Cerebellar nuclear complex (tissue), 1 donor: ENCODE measurements at places on chromosomes 5 and 9.

DNA sequence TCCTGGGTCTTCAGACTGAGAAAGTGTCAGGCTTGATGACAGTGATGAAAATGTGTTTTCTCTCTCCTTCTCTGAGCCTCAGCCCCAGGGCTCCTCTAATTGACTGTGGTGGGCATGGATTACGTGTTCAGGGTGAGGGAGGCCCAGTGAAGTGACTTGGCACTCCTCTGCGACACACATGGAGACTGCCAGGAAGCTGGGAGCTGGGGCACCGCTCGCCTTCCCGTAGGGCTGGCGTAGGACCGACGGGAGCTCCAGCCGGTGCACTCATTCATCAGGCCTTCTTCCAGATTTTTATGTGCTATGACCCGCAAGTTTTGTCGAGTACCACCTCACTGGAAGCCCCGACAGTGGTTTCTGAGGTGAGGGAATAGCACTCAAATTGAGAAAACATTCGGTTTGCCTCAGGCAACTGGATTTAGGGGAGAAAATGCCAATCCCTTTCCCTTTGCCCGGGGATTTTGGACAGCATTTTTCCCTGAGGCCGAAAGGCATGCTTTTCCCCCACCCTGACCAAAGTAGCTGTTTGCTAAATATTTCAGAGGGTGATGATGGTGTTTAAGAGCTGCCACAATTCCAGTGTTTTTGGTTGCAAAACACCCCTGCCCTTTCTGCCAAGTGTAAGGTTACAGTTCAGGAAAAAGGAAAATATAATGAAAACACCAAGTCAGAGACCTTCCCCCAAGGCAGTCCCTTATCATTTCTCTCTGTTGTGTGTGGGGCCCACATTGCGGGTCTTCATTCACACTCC is 83.7 kb downstream of the PCSK5 start:
- no peak for DNase-seq

DNA sequence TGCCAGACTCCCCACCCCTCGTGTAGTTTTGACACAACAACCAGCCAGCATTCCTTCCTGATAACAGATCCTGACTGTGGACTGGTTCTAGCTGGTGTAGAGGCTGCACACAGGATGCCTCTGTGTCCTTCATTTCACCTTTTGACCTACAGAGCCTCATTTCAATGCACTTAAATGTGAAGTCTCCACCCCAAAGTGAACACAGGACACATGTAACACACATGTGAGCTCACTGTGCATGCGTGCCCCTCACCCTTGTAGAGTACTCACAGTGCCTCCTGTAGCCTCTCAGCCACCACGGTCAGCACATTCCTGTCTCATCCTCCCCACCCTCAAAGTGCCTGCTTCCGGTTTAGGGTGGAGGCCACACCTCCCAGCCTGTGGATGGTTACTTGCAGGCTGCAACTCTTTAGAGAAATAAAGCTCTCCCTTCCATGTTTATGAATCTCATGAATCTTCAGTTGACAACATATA is 11.6 kb upstream of the NKD2 start:
- no peak for DNase-seq

- no peak for DNase-seq
Observed at GRCh38 chr9:137666513-137666822, 47.7 kb downstream of the EHMT1 start.

DNA sequence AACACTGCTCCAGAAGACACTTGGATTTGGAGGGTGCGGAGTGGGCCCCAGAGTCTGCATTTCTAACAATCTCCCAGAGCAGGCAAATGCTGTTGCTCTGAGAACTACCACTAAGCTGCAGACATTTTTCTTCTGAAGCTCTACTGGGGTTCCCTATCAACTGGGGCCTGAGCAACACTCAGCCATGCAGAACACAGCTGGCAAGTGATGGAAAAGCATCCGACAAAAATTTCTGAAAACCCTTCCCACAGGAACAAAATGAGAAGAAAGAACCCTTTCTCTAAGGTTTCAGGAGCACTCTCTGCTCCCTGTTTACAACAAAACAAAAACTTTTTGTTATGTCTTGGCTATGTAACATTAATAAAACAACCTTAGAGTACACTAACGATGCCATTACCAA is 516.9 kb downstream of the CTNND2 start:
- DNase-seq, result no peak

DNA sequence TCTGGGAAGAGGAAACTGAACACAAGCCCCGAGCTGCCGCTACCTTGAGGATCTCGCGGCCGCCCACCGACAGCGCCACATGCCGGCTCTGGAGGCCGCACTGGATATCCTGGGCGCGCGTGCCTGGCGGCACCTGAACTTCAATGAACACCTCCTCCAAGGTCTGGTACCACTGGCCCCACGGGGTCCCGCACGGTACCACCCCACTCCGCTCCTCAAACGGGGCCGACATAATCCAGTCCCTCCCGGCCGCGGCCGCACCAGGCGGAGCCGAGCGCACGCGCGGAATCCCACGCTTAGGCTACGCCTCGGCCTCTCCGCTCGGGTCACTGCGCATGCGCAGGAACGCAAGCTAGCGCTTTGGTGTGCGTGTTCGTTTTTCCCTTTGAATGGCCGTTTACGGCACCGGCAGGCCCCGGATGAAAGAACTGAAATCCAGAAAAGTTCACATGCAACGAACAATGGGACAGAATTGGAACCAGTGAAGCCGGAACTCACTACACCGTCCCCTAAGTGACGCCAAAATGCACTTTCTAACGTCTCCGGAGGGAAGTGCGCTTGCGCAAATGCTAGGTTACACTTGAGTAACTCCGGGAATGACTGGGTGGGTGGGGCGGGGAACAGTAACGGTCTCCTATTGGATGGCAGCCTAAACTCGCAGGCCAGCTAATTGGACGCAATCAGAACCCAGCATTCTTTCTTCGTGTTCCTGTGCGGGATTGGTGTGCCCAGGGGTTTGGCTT is at the start of gene NUDCD2:
TSS of gene NUDCD2 (minus strand) at position 284 of the 743 bp plus-strand sequence. CDS start at position 232, 52 bp downstream.
- peak; percentile 83 for DNase-seq

- no peak for DNase-seq
Observed at GRCh38 chr9:107178293-107178692, 104.8 kb upstream of the RAD23B start.

DNA sequence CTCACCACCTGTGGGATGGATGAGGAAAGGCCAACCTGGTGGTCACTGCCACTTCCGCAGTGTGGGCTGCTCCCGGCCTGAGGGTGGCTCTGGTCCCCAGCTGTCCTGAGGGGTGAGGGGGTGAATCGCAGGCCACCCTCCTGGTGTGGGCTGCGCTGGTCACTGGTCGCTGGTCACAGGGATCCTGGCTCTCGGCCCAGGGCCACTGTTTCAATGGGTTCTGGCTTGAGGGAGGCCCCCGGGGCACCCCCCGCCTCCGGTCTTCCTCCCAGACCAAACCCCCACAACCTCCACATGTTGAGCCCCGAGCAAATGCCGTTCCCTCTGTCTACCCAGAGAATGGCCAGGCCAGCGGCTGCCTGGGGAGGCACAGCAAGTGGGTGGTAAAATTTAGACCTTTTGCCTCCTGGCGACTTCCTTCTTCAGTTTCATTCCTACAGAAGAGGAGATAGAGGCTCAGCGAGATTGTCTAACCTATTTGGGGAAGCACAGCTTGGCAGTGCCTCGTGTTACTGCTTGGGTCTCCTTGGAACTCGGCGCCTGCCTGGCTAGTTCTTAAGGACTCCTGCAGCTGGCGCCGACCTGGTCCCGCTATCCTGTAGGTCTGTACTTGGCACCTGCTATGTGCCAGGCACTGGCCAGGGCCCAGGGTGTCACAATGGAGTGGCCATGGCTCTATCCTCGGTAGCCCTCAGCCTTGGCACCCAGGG is 48.2 kb downstream of the RXRA start:
- DNase-seq, result no peak

DNA sequence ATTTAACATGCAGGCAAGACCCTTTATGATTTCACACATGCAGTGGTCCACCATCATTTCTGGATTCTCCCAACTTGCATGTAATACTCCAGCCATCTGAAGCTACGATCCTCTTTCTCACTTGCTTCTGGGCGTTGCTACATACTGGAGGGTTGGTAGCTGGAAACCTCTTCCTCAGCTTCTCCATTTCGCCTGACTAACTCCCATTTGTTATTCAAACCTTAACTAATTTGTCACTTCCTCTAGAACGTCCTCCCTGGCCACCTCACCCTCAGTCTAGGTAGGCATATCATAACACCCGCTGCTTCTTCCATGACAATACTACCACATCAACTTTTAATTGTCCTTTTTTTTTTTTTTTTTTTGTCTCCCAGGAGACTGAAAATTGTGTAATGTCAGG is 72.6 kb upstream of the EQTN start:
- no peak for DNase-seq

DNA sequence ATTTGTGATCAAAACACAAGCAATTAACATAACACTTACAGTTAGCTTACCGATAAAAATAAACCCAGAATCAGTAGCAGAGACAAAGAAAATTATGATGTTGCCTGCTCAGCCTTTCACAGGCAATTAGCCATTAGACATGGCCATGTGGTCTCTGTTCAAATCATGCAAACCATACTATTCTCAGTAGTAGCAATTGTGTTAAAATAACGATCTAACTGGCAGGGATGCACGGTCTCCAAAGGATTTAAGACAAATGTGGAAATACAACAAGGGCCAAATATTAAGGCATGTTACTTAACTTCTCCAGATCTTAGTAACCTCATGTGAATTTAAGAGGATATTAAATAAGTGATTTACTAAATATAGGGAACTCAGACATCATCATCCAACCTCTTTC is 59.5 kb downstream of the PTBP3 start:
- DNase-seq, result no peak

DNA sequence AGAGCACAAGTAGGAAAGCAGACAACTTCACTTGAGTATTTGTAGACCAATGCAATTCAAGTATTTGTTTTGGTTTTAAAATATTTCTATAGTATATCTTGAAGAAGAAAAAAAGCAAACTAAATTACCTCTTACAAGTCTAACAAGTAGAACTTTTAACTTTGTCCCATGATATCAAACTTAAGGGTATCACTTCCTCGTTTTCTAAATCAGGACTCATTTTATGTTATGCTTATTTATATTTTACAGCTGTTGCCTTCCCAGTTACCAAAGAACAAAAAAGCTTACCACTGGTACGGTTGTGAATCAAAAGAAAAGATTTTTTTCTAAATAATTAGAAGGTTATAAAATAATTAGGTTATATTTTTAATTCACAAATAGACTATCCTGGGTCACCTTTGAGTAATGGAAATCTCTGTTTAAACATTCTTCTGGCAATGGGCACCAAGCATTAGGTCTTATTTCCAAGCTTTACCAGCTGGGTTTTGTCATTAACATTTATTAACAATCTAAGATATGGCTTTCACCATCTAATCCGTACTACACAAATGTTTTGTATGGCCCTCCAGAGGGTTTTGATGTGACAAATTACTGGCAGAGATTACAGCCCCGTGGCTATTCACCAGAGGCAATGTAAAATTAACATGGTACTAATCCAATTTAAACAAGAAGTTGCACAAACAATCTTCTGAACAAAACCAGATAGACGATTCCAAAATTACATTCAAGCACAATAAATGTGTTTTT is 63.6 kb downstream of the CEP120 start:
- no peak for DNase-seq

- no peak for DNase-seq
Observed at GRCh38 chr9:99051406-99051805, 53.5 kb upstream of the TGFBR1 start.

DNA sequence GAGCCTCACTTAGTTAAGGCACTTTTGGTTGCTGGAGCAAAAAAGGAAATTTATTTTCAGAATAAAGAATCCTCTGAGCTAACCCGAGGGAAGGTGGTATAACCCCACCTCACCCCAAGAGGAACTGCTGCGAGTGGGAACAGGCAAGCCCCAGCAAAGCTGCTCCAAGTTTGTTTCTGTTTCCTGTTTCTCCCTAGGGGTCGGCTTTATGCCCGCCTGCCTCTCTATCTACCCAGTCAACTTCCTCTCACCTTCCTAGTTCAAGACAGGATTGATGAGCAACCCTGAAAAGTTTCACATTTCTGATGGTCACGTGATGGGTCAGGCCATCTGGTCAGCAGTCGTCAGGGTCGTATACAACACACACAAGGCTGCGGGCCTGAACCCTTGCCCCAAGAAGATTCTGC is 31.1 kb downstream of the TRIO start:
- no peak for DNase-seq

GRCh38 chr9:89457376-89457855 is 40.5 kb downstream of the SEMA4D start:
- no peak for DNase-seq

DNA sequence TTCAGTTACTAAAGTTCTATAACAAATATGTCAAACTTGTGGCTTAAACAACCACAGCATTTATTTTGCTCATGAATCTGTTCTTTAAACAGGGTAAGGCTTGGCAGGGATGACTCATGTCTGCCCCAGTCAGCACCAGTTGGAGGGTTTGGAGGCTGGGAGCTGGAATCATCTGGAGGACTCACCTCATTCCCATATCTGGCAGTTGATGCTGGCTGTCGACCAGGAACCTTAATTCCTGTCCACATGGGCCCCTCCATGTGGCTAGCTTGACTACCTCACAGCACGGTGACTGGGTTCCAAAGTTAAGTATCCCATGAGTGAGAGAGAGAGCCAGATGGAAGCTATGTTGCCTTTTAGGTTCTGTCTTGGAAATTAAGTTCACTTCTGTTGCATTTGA is 13.8 kb upstream of the CCL28 start:
- DNase-seq, result no peak

GRCh38 chr5:42360056-42360455 is 63.2 kb upstream of the GHR start:
- no peak for DNase-seq

- DNase-seq, result no peak
Observed at GRCh38 chr5:102090770-102091169, 205.3 kb downstream of the SLCO4C1 start.

DNA sequence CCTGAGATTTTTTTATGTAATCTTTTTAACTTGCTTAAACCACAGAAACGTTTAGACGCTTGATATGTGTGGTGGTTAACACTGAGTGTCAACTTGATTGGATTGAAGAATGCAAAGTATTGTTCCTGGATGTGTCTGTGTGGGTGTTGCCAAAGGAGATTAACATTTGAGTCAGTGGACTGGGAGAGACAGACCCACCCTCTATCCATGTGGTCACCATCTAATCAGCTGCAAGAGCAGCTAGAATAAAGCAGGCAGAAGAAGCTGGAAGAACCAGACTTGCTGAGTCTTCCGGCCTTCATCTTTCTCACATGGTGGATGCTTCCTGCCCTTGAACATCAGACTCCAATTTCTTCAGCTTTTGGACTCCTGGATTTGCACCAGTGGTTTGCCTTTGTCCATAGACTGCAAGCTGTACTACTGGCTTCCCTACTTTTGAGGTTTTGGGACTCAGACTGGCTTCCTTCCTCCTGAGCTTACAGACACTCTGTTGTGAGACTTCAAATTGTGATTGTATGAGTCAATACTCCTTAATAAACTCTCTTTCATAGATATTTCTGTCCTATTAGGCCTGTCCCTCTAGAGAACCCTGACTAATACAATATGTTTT is 816.0 kb upstream of the CDH9 start:
- DNase-seq, result no peak
